ENCODE measurements at places on chromosomes 1 and 21.

DNA sequence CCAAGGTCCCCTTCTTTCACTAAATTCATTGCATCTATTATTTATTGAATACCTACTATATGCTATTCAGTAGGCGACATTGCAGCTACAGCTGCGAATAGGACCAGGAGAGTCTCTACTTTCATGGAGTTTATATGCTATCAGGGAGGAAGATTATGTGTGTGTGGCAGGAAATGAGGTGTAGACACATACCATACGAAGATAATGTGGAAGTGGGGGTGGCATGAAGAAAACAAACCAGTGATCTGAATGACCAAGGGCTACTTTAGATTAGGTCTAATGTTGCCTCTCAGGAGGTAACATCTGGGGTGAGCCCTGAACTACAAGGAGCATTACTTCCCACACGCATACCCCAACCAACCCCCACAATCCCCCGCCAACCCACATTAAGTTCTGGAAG lies 1.0 kb upstream of the PPIH start:
- no peak for DNase-seq

GRCh38 chr21:41570791-41571355 lies 62.9 kb upstream of the TMPRSS2 start:
- no peak for DNase-seq

DNA sequence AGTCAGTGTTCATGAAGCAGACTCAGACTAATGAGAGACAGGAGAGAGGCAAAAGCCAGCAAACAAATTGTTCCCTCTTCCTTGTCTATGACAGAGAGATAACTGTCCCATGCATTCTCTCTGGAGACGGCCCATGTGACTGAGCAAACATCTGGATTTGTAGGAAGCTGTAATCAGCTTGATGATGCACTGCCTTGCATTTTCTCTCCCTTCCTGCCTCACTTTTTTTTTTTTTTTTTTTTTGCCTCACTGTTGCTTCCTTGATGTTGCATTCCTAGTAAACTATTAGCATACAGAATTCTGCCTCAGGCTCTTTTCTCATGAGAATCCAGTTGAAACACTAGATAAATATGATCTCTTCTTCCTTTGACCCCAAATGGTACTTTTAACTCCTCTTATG lies 134.5 kb downstream of the HHIPL2 start:
- DNase-seq, result no peak

DNA sequence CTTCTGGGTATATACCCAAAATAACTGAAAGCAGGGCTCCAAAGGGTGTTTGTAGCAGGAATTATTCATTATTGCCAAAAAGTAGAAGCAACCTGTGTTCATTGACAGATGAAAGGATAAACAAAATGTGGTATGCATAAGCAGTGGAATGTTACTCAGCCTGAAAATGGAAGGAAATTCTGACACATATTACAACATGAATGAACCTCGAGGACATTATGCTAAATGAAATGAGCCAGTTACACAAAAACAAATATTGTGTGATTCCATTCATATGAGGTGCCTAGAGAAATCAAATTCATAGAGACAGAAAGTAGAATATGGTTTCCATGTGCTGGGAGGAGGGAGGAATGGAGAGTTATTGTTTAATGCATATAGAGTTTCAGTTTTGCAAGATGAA lies 86.3 kb upstream of the ARTN start:
- no peak for DNase-seq

- DNase-seq, result no peak
Measured at GRCh38 chr1:6224718-6225117, 11.0 kb downstream of the ICMT start.
